Hematopoietic multipotent progenitor cell treated with erythropoietin and hydrocortisone succinate and interleukin-3 and kit ligand, for 6 days (in vitro differentiated cells): ENCODE measurements at places on chromosomes 12 and 14.
A peak's percentile ranks its signal among the peaks of the same experiment; 100 is the strongest.

- peak; percentile 95 for DNase-seq
Observed at GRCh38 chr12:7872566-7873319, at the start of gene SLC2A14. SLC2A14 (minus strand) TSS chr12:7872915; CDS start chr12:7869880, 3,035 bp downstream.

GRCh38 chr14:81187832-81188522 lies 32.8 kb downstream of the GTF2A1 start:
- DNase-seq, result no peak

GRCh38 chr14:23614395-23614828 lies 21.8 kb upstream of the DHRS2 start:
- no peak for DNase-seq

GRCh38 chr12:96347130-96347699 lies 53.0 kb downstream of the CDK17 start:
- no peak for DNase-seq

DNA sequence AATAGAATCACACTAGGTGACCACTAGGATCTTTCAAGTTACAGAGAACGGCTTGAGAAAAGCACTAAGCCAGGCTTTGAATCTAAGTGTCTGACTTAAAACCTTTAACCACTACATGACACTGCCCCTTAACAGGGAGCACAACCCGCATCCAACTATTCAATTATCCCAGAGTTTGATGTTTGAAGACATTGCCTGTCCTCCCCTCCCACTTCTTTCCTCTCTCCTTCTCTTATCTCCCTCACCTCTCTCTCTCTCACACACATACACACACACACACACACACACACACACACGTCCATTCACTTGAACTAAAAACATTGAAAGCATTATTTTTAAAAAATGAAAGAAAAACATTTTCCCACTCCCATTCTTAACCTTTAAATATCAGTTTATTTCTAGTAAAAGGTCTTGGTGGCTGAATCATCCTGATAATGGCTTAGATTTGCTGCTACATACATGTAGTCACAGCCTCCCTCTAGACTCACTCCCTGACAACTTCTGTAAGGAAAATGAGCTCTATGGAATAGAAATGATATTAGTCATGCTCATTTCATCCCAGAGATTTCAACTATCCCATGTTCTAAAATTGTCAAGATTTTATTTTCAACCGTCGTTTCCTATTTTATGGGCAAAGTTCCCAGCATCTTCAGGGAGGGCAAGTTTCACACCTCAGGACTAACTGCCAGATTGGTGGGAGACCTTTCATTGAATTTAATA lies 53.5 kb upstream of the RAP1B start:
- DNase-seq, result no peak

DNA sequence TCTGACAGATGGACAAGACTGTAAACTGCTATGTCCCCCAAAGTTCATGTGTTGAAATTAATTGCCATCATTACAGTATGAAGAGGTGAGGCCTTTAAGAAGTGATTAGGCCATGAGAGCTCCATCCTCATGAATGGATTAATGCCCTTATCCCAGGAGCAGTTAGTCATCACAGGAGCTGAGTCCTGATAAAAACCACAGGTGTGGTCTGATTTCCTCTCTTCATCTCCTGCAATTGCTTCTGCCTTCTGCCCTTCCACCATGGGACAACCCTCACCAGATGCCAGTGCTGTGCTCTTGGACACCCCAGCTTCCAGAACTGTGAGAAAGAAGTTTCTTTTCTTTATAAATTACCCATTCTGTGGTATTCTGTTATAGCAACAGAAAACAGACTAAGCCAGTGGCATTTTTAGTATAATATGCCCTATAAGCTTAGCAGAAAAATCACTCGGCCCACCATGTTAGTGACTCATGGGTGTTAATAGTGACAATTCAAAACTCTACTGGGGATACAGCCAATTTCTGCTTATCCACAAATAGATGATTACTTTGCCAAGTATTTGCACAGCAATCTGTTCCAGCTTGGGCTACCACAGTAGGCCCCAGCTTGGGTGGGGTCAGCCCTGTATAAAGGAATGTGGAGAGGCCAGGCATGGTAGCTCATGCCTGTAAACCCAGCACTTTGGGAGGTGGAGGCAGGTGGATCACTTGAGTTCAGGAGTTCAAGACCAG lies 129.0 kb upstream of the BCL2L14 start:
- no peak for DNase-seq

- no peak for DNase-seq
Observed at GRCh38 chr12:8644345-8645248, 18.0 kb downstream of the MFAP5 start.

GRCh38 chr14:58280954-58281787 lies 17.2 kb upstream of the ARID4A start:
- DNase-seq, result peak; percentile 65

- no peak for DNase-seq
Observed at GRCh38 chr12:29795715-29796114, 12.0 kb upstream of the TMTC1 start.

DNA sequence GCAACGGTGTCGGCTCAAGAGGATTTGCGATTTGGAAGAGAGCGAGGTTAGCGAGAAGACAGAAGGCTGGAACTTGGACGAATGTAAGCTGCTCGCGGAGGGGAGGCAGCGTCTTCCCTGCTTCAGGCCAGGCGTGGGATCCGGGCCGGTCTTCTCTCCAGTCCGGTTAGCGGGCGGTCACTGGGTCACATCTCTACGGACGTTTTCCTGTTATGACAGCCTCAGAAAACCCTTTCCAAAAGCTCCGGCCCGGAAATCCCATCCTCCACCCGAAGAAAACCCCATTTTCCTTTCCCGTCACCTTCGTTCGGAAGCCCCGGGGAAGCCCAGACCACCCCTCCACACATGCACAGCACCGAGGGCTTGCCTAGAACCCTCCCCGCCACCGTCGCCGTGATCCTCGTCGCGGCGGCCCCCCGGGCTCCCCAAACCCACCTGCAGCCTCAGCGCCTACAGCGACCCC lies 268 bp downstream of the NDUFB1 start:
- peak; percentile 47 for DNase-seq

DNA sequence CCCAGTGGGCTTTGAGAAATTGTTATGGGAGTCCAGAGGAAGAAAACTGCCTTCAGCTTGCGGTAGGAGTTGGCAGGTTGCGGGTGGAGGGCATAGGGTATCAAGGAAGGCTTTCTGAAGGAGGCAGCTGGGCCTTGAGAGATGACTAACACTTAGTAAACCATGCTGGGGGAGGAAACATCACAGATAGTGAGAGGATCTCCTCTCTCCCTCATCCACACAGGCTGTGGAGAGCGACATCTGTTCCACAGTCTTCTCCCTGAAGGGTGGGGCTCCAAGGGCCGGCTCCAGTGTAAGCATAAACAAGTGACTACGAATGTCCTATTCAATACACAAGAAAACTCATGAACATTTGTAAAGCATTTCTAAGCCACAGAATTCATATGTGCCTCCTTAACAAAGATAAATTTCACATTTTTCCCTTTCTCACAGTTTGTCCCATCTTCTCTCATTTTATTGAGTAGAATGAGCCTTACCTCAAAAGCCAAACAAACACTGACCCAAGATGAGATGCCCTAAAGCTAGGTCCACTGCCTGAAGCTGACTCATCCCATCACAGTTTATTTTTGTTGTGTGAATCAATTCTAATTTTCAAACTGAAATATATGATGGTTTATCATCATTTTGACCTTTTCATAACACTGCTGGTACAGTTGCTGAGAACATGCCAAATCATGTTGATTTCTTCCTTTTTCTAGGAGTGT lies 227.9 kb downstream of the SLC25A21 start:
- DNase-seq, result no peak

GRCh38 chr12:105600911-105601545 lies 270.5 kb downstream of the C12orf75 start:
- DNase-seq, result no peak

- no peak for DNase-seq
Observed at GRCh38 chr14:32597771-32598170, 268.7 kb downstream of the AKAP6 start.
